Caki2 (cell line): ENCODE measurements at places on chromosomes 16 and 17. TPM values are rescaled to one million over a fixed set of nuclear protein-coding genes. Genes with fewer than 3 reads are reported as not detected.

Gene TRAPPC1
- total RNA-seq = 0.71 and 6.5 TPM in 2 replicates

Gene SGCA
- not detected in 2 replicates for total RNA-seq

Gene MYH13
- not detected in 2 replicates for total RNA-seq

Gene C16orf89
- total RNA-seq = not detected in 2 replicates

Gene IKZF3
- not detected in 2 replicates for total RNA-seq

Gene ZNF597
- total RNA-seq = 1.5 and 3.8 TPM in 2 replicates

Gene CCL7
- total RNA-seq = not detected in 2 replicates

Gene PPY
- total RNA-seq = not detected in 2 replicates
